Hematopoietic multipotent progenitor cell treated with erythropoietin and hydrocortisone succinate and interleukin-3 and kit ligand, for 6 days (in vitro differentiated cells): ENCODE measurements at places on chromosomes 6 and 20.
A peak's percentile ranks its signal among the peaks of the same experiment; 100 is the strongest.

- DNase-seq, result no peak
These were observed 98.7 kb upstream of the LAMA2 start for GRCh38 chr6:128784266-128784665.

DNA sequence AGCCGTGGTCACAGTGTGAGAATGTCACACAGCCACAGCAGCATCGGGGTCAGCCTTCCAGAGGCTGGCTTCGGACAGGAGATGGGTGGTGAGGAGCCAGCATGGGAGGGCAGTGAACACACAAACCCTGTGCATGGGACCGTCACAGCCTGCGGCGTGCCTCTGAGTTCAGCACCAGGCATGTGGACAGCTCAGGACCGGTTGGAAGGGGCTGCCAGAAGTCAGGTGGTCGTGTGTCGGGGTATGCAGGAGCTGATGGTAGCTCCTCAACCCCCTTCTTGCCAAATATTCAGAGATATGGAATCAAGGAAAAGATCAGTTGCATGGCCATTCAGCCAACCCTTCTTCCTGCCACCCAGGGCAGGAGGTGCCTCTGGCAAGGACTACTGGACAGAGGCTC, 28.2 kb downstream of the MYT1 start:
- DNase-seq, result no peak

DNA sequence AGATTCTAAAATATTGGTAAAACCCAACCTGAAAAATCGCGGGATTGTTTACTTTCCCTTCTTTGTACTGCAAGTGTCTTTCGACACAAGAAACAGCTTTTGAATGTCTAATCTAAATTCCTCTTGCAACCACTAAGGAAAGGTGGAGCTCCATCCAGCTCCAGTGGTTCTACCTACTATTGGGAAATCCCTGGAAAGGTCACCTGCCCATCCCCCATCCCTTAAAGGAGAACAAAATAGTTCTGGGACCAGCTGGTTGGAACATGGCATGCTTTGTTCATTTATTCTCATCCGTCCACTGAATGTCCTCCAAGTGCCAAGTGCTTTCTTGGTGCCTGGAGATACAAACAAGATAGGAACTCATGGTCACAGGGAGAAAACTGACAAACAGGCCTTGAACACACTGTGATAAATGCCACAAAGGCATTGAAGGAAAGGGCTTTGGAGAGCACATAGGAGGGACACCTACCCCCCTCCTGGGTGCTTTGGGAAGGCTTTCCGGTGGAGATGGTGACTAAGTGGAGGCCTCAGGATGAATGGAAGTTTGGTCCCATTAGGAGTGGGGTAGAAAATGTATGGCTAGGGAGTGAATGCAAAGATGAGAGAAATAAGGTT, 2.3 kb upstream of the CITED2 start:
- peak; percentile 30 for DNase-seq

DNA sequence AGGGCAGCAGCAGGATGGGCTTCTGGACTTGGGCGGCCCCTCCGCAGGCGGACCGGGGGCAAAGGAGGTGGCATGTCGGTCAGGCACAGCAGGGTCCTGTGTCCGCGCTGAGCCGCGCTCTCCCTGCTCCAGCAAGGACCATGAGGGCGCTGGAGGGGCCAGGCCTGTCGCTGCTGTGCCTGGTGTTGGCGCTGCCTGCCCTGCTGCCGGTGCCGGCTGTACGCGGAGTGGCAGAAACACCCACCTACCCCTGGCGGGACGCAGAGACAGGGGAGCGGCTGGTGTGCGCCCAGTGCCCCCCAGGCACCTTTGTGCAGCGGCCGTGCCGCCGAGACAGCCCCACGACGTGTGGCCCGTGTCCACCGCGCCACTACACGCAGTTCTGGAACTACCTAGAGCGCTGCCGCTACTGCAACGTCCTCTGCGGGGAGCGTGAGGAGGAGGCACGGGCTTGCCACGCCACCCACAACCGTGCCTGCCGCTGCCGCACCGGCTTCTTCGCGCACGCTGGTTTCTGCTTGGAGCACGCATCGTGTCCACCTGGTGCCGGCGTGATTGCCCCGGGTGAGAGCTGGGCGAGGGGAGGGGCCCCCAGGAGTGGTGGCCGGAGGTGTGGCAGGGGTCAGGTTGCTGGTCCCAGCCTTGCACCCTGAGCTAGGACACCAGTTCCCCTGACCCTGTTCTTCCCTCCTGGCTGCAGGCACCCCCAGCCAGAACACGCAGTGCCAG, at the start of gene TNFRSF6B:
TSS of gene TNFRSF6B (plus strand) at position 25 of the 729 bp plus-strand sequence. CDS start at position 141, 116 bp downstream.
- peak; percentile 29 for DNase-seq

DNA sequence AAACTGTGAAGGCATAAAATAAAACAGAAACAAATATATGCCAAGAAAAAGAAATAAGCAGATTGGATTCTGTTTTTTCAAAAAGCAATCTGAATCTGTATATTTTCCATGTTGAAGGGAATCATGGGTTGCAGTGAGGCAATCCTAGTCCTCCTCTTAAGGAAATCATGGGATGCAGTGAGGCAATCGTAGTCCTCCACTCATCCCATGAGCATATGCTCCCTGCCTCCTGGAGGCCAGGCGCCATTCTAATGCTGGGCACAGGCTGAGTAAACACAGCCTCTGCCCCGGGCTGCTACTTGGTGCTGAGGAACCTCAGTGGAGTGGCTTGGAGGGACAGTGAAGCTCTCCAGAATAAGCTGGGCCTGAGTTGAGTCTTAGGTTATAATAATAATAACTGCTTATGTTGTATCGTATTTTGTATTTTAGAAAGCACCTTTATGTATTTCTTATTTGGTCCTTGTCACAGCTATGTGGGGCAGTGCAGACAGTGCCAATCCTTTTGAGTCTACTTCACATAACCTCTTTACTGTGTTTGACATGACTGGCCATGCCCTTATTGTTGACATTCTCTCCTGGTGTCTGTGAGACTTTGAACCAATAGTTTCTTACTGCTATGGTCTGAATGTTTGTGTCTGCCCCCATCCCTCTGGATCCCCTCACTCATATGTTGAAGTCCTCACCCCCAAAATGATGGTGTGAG, 56.6 kb upstream of the CITED2 start:
- no peak for DNase-seq

DNA sequence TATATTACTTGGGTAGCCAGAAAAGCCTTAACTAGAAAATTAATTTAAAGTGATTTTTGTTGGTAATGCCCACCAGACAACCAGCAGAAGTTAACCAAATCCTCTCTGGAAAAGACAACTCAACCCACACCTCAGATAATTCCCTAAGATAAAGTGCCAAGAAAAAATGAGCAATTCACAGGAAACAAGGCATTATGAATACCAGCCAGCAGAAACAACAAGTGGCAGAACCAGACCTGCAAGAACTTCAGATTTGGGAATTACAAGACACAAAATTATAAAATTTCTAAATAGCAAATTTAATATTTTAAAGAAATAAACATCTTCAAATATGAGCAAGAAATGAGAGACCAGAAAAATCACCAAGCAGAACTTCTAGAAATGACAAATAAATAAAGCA, 80.0 kb upstream of the MRPS10 start:
- no peak for DNase-seq

DNA sequence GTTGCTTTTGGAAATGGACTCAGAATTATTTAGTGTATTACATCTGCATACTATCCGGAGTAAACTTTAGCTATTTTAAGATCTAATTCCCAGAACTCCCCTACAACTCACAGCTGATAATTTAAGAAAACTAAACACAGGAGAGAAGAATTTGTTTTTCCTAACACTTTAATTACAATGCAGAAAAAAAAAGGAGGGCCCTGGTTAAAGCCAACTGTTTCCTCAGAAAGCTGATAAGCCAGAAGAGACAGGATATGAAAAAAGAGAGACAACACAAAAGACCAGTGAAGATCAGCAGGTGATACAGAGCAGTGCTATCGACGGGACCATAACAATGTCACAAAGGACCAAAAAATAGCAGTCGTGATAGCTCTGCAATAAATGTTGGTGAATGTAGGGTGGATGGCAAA, 5.8 kb downstream of the IFNGR1 start:
- peak; percentile 67 for DNase-seq

- no peak for DNase-seq
These were observed 16.9 kb downstream of the LRRC1 start for GRCh38 chr6:53811746-53812145.

- no peak for DNase-seq
These were observed 185.3 kb downstream of the BACH2 start for GRCh38 chr6:90111387-90111786.

DNA sequence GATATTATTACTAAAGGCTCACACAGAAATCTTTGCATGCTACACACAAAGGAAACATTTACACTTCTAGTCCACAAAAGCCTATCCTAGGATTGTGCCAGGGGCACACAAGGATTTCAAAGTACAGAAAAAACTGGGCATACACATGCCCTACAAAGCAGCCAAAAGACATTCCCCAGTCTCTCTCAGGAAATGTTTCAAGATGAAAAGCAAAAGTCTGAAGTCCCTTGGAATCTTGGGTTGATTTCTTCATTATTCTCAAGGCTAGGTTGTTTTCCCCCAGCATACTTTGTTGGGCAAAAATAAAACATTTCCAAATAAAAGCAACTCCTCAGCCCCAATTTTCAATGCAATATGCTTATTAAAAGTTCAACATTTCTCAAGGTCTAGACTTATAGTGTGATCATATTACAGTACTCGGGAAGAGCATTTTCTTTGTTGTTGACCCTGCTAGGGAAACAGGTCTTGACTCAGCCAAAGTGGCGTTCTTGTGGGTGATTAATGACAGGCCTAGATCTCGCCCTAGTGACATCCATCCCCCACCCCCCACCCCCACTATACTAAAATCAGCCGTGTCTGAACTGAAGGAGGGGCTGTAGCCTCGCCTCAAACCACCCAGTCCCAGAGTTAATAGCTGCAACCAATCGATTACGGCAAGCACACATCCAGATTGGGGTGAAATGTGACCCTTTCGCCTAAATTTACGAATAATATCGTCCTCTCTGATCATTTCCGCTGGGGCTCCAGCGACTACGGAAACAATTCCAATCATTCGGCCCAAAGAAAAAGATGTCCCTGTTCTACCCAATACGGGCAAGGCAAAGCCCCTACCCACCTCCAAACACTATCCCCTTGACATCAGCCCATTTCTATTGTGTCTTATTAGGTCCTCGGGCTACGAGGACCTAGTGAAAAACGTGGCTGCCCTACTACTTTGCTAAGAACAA, 1.4 kb downstream of the AKIRIN2 start:
- DNase-seq, result peak; percentile 86

DNA sequence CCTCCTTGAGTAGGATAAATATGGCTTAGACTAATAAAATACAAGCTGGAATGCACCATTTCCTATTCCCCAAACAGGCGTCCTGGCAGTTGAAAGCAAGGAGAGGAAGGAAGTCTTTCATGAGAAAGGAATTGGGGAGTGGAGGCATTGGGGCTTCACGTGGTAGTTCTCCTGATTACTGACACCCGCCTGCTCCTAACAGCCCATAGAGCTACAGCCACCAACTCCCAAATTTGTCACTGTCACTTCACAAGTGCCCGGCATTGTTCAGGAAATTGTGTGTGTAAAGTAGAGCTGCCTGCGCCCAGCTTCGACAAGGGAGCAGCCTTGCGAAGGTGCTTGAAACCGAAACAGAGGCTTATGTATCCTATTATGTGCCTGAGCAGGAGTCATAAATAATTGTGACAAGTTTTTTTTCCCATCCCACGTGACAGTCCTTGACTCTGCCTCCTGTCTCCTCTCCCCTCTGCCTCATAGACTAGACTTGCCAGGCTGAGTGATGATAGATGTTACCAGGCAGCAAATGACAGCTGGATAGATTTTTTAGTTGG, 301.7 kb upstream of the ZFP64 start:
- DNase-seq, result no peak

GRCh38 chr20:47127999-47128398, 228.5 kb downstream of the ZMYND8 start:
- no peak for DNase-seq

GRCh38 chr20:7180256-7181045, 413.0 kb downstream of the BMP2 start:
- no peak for DNase-seq

DNA sequence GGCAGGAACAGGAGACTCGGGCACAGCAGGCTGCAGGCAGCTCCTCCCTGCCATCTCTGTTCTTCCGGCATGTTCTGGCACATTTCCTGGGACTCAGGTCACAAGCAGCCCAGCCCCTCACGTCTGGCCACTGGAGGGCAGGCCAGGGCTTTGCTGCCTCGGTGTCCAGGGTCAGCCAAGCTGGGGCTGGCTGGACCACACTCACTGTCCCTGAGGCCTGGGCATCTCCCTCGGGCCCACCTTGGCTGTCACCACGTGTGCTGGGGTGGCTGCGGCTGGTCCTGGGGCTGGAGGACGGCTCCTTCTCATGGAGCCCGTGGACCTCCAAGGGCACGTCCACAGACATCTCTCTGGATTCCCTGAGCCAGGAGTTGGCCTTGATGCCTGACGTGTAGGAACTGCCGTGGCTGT, 18.5 kb downstream of the FRMD1 start:
- peak; percentile 5 for DNase-seq

DNA sequence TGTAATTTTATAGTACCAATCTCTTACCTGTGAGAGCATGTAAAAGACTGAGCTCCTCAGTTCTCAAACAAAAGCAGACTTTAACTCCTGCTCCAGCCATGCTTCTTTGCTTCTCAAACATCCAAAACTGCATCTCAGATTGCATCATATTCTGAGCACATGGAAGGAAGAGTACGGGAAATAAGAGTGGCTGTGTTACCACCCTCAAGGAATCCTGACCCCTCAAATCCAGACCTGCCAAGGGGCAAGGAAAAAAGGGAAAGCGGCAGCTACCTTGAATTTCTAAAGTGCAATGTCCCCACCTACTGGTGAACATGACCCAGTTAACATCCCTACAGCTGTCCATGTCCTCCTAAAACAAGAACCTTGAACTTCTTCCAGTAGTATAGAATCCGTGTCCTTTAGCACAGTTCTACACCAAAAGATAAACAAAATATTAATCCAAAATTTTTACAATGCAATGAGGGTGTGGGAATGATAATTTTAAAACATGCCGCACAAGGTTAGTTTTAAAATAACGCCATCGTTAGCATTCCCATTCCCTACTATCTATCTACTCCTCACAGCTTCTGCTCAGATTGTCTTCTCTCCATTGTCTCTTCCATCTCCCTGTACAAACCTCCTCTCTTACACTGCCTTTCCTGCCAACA, 34.1 kb upstream of the HLA-DQB1 start:
- DNase-seq, result peak; percentile 75

DNA sequence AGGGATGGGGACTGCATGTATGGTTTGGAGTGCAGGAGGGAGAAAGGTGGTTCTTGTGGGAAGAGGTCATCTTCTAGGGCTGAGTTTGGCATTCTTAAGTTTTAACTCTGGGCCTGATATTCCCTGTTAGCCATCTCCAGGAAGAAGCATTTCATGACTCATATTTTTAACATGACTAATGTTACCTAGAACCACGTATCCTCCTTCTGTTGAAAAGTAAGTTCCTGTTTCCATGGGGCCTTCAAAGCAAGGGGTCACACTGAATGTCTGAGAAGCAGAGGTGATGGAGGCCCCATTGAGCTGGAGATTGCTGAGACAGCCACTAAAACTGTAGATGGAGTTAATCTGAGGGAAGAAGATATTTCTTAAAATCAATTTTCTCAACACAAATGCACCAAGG, 30.2 kb downstream of the FAM229B start:
- peak; percentile 9 for DNase-seq

GRCh38 chr6:37531026-37531425, 31.3 kb upstream of the CCDC167 start:
- DNase-seq, result no peak
